ENCODE measurements at places on chromosomes 11 and 22.

DNA sequence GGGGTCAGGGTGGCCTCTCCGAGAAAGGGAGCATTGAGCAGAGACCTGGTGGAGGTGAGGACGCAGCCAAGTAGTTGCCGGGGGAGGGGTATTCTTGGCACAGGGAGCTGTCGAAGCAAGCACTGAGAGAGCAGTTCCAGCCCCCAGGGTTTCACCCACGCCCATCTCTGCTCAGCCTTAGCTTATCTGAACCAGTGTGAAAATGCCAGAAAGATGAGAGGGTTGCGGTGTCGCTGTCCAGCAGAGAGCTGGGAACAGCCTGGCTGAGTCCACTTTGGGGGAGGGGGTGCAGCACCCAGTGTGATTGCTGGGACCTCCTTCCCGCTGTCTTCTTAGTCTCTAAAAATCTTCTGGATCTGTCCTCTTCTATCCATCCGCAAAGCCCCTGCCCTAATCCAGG lies 123.3 kb upstream of the TBCEL start:
- no peak for DNase-seq

DNA sequence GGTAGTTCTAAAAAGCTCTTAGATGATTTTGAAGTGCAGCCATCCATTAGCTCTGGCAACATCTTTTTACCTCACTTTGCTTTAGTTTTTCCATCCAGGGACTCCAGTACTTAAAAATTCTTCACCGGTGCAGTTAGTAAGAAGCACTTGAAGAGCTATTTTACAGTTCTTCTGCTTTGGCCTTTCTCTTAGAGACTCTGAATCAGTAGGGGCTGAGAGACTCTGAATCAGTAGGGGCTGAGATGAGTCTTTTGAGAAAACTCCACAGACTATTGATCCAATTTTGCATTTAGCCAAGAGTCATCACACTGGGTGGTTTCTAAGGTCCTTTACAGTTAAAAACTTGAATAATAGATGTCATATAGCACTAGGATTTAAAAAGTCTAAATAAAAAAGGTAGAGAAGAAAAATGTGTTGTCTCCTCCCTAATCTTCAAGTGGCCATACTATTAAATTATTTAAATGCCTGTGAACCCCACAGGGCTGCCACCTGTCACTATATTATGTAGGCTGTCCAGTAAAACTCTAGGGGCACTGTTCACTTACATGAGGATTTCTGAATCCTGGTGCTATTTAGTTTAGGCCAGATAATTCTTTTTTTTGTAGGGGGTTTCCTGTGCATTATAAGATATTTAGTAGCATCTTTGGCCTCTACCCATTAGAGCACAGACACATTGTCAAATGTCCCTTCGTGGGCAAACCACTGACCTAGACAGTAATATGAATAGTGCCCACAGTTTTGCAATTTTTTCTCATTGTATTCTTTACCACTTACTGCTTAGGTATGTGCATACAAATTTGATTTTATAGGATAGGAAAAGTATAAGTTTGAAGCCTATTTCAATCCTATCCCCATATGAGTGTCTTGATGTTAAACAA lies 26.3 kb upstream of the HIKESHI start:
- DNase-seq = no peak

DNA sequence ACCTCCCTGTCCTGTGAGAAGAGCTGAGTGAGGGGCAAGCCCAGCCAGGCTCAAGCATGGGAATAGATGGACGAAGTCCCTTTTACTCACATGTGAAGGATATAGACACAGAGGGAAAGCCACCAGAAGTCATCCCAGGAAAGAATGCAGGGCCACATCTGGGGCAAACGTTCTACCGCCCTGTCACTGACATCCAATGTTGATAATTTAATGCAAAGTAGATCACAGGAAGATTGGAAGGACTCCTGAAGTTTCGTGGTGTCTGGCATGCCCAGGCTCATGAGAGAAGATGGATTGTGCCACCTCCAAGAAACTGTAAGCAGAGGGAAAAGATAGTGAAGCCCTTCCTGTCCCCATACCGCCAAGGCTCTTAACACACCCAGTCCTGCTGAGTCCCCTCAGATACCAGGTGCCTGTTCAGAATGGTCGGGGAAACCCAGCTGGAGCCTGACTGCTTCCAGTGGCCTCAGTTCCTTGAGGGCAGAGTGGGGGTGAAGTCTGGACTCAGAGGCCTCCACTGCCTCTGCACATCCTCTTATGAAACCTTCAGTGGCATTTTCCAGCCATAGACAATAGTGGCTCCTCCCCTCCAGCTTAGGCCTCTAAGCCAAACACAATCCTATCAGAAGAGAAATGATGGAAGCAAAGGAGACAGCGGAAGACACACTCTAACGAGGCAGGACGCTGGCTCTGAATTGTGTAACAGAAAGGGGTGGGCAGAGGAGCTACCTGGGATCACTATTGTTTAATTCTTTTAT lies 7.5 kb upstream of the STK33 start:
- DNase-seq = no peak

DNA sequence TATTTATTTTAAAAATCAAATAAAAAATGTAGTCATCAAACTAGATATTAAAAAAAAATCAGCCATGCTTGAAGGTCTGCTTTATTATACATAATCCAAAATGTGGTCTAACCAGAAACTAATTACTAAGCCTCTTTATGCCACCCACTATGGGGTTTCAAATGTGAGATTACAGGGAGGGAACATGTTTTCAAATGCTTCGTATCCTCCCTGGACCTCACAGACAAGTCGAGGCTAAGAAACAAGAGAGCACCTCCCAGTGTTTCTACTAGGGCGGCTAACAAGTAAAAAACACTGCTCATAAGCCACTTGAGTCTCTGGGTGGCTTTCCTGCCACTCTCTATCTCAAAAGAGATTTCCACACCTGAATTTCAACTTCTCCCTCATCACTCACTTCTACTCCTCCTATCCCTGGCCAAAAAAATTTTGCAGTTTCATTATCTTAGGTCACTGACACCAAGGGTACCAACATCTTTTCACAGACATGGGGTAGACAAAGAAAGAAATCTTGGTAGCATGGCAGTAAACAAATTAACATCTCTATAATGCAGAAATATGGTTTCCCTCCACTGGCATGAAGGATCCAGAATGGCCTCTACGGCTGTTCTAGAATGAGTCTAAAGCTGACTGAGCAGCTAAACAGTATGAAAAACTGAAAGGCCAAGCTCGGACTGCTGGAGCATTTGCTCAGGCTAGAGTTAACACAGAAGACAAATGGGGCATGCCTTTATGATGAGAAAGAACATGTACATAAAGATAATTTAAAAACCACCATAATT lies 50.9 kb downstream of the PITPNB start:
- no peak for DNase-seq

- no peak for DNase-seq
These were observed 55.5 kb downstream of the PITPNB start for GRCh38 chr22:27863556-27863955.

- no peak for DNase-seq
These were observed 36.1 kb upstream of the FZD4 start for GRCh38 chr11:86991341-86991740.

- DNase-seq = no peak
These were observed 7.1 kb downstream of the LRRC32 start for GRCh38 chr11:76663486-76663810.

GRCh38 chr11:63838150-63838677 lies 696 bp upstream of the MARK2 start:
- no peak for DNase-seq

DNA sequence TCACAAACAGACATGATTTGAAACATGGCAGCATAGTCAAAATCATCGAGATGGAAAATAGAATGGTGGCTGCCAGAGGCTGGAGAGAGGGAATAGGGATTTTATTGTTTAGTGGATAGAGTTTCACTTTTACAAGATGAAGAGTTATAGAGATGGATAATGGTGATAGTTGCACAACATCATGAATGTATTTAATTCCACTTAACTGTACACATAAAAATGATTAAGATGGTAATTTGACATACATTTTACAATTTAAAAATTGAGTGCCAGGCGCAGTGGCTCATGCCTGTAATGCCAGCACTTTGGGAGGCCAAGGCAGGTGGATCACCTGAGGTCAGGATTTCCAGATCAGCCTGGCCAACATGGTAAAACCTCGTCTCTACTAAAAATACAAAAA lies 21.2 kb downstream of the TTC28 start:
- DNase-seq = no peak

DNA sequence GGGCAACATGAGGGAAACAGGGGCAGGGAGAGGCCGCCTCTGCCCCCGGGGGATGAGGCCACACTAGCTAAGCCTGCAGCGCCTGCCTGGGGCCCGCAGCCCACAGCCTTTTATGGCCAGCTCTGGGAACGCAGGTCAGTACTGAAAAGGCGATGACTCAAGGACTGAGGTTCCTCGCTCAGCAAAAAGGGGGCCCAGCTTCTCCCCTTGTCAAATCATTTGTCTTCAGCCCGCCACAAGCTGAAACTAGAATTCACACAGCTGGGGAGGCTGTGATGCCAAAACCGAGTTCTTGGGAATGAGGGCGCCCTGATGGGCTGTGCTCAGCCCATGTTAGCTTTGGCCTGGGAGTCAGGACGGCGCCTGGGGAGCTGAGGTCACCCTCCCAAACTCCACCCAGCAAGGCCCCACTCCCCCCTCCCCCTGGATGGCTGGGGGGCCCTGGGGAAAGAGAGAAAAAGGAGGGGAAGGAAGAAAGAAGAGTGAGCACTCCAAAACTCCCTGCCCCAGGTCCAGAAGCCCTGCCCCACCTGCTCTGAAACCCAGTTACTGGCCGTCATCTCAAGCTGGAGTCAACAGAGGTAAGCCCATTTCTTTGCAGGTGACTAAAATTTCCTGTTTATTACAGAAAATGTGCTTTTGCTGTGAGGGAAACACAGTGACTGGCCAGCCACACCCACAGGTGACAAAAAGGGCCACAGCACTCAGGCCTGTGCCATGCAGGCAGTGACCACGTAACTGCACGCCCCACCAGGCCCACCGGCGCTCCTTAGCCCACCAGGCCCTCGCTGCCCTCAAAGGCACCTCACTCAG lies 13.7 kb downstream of the EHD1 start:
- peak; percentile 84 for DNase-seq

- DNase-seq = no peak
These were observed 31.3 kb downstream of the MTNR1B start for GRCh38 chr11:93000511-93001476.

DNA sequence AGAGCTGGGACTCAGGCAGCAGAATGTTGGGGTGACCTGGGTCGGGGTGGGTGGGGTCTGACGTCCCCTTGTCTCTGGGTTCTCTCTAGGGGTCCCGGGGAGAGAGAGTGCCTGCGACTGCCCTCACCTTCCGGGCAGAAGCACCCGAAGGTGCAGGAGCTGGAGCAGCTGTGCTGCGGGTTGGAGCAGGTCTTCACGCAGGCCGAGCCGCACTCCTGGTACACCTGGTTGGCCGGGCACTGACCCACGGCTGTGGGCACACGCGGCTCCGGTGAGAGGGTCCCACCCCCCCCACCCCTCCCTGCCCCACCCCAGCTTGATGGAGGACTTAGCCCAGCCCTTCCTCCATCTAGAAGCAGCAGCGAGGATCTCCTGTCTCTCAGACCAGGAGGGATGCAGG lies 6.4 kb downstream of the MUC6 start:
- DNase-seq = no peak

DNA sequence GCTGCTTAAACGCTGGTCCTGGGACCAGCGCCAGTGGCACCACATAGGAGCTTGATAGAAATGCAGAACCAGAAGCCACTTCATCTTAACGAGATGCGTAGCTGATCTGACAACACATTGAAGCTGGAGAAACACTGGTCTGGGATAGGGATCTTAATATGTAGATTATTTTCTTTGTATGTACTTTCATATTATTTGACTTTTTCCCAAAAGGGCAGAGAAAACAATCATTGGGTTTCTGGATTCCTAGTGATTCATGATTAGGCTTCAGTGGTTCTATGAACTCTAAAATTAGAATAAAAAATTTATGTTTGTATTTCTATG lies 12.3 kb downstream of the MPEG1 start:
- DNase-seq = no peak

DNA sequence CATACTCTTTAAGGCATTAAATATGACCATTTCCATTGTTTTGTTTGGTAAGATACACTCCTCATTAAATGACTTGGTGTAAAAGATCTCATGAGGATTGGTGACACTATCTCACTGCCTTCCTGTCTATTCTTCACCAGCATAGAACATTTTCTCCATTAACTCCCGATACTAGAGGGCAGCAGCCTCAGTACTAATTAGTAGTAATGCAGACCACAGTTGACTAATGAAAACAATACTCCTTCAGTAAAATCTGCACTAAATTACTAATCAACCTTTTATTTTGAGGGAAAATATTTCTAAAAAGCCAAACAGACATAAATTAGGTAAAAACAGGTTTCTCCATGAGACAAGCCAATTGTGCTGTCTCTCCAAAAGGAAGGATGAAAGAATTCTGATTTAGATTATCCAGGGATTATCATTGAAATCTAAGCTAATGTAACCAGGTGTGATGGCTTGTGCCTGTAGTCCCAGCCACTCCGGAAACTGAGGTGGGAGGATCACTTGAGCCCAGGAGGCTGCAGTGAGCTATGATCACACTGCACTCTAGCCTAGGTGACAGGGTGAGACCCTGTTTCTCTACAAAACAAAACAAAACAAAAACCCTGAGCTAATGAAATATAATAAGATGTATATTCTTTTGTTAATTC lies 9.4 kb downstream of the PGM2L1 start:
- peak; percentile 90 for DNase-seq

GRCh38 chr22:38465673-38466490 lies 2.0 kb upstream of the KDELR3 start:
- DNase-seq = no peak

DNA sequence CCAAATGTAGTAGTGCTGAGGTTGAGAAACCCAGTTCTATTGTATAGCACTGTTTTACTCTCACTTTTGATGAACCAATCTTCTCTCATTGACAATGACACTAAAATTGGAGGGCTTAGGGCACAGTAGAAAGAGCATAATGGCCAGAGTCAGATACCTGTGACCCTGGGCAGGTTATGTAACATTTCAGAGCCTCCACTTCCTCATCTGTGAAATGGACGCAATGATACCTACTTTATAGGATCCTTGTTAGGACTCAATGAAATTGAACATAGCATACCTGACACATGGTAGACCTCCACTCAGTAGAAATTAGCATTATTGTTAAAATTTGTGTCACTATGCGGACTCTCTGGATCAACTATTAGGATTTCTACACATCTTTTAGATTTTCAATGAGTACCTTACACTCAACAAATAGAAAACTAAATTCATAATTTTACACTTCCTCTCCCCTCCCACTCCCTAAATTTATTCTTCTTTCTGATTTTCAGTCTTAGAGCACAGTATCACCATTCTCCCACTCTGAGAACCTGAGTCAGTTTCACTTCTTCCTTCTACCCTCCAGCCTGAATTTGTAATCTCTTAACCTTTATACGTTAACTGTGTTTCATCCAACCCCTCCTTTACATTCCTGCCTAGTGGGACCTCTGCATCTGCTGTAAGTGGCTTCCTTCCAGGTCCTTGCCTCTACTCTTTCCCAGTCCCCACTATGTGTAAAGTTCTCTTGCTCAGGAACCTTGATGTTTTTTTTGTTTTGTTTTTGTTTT lies 78.3 kb downstream of the MICAL2 start:
- no peak for DNase-seq

All from activated naive CD4-positive, alpha-beta T cell treated with anti-CD3 and anti-CD28 coated beads for 36 hours (primary cell).